Aorta (tissue), 5 donors: ENCODE measurements at places on chromosomes 4 and X.

DNA sequence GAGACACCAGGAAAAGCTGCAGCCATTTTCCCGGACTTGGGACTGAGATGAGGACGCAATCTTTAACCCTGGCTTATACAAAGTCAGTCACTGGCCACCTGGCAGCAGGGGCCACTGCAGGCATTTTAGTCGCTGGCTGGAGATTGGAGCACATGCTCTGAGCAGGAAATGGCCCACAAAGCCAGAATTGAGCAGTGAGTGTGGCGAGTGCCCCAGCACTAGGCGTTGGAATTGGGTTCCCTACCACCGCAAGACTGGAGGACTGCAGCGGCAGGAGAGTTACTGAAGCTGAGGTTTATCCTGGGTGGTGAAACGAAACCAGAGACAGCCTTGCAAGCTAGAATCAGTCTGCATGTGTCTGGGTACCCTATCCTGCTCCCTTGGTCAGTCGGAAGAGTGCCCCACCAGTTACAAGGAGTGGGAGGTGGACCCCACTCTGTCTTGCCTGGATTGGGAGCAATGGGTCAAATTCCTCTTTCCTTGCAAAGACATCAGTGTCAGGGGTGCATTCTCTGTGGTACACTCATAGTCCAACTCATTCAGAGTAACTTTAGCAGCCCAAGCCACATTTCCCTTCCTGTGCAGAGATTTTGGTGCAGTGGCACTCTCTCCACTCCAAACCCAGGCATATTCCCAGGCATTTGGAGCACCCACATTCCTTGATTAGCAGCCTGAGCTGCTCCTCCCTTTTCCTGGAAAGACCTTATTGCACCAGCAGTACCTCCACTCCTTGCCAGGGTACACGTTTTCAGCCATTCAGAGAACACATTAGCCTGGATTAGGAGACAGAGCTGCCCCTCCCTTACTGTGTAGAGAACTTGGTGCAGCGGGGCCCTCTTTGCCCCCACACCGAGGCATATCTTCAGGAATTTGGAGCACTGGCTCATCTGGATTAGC, 36.7 kb upstream of the PLK4 start:
- DNase-seq, result no peak

DNA sequence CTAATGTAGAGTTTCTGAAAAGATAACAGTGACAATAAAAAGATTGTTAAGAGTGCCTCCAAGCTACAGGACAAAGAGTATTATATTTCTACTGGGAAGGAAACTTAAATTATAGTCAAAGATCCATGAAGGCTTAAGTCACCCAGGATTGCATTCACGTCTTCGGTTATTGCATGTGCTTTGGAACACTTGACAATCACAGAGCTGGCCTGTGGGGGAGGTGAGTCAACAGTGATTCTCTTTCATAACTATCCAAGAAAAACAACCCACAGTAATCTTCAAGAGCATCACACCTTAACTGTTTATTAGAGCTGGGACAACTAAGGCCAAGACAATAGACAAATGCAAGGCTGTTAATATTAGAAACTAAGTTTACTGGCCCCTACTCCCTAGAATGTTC, 40.3 kb downstream of the PDGFC start:
- no peak for DNase-seq

- peak; percentile 69 for DNase-seq
These were observed at the start of gene UBL4A for GRCh38 chrX:154486396-154487207. TSS of gene UBL4A (minus strand) at chrX:154486615. CDS start at chrX:154486584, 31 bp downstream.

DNA sequence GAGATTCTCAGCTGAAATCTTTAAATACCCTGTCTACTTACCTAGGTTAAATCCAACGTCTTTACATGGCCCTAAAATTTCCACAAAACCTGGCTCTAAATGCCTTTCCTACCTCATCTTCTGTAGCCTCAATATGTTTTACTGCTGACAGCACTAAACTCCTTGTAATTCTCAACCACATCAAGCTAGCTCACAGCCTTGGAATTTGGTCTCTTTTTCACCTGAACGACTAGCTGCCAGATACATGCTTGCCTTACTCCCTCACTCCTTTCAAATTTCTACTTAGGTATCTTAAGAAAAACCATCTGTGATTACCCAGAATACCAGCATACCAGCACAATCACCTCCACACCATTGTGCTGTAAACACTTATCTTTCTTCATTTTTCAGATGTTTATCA, 635.6 kb upstream of the PCDH10 start:
- DNase-seq, result no peak

DNA sequence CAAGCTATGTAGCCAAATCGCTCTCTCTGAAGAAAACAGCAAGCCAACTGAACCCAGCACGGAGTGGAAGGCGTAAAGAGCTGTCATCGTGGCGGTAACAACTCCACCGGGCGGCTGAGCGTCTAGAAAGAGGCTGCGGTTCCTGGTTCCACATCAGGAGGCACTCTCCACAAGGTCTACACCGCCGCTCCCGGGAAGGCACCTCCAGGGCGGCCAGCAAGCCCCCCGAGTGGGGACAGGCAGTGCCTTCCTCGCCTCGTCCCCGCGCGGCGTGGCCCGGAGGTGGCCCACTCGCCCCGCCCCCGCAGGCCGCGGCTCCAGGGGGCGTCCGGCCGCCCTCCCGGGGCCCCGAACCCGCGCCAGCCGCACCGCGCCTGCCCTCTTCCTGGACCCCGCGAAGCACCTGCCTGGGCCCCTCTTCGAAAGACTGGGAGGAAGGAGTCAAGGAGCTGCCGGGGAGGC, 755 bp downstream of the KLHL8 start:
- peak; percentile 67 for DNase-seq

DNA sequence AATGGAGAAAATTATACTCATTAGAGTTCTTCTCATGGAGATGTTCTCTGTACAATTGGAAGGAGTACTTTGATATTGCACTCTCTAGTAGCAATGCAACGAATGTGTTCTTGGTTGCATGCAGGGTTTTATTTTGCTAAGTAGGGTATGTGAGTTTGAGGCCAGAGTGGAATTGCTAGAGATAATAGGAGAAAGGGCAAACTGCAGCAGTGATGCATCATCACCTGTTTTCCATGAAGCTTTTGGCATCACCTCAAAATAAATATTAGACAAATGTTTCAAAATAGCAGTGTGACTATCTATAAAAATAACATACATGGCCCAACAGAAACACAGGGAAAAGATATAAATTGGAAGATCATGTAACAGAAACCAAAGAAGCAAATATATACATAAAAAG, 93.3 kb downstream of the TIGD2 start:
- DNase-seq, result no peak

DNA sequence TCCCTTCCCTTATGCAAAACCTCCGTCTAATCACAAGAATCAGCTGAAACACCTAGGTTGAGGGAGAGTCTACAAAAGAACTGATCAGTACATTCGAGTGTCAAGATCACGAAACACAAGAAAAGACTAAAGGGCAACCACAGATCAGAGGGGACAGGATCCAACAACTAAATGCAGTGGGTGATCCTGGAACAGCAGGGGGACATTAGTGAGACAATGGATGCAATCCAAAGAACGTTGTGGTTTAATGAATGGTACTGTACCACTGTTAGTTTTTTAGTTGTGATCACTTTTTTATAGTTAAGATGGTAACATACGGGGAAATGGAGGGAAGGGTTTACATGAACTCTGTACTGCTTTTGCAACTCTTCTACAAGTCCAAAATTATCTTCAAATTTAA, 79.2 kb downstream of the RELL1 start:
- DNase-seq, result no peak

DNA sequence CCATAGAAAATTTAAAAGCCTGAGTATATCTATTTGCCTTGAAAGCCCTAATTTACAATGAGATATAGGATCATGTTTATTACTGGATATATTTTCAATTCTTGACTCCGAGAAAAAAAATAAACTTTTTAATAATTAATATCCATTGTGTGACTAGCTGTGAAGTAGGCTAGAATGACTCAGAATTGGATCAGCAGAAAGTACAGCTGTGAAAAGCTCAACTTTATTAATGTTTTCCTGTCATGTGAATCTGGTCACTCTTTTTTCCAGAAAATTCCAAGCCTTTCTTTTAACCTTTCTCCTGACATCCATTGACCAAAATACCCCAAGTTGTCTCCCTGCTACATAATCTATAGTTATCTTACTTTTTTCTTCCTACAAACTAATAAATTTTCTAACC, 171.8 kb upstream of the PACRGL start:
- no peak for DNase-seq

DNA sequence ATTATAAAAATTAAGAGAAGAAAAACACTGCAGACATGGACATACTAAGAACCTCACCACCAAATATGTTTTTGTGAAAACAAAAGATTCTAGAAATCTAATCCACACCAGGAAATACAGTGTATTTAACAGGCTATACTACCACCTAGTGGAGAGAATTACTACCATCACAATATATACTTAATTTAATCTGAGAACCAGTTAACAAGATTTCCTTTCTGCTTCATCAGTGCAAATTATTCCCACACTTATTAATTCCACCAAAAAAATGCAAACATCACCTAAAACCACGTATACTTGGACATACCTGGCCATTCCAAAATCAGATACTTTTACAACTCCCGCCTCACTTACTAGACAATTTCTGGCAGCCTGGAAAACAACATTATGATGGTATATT, 7.0 kb upstream of the TXK start:
- DNase-seq, result no peak

DNA sequence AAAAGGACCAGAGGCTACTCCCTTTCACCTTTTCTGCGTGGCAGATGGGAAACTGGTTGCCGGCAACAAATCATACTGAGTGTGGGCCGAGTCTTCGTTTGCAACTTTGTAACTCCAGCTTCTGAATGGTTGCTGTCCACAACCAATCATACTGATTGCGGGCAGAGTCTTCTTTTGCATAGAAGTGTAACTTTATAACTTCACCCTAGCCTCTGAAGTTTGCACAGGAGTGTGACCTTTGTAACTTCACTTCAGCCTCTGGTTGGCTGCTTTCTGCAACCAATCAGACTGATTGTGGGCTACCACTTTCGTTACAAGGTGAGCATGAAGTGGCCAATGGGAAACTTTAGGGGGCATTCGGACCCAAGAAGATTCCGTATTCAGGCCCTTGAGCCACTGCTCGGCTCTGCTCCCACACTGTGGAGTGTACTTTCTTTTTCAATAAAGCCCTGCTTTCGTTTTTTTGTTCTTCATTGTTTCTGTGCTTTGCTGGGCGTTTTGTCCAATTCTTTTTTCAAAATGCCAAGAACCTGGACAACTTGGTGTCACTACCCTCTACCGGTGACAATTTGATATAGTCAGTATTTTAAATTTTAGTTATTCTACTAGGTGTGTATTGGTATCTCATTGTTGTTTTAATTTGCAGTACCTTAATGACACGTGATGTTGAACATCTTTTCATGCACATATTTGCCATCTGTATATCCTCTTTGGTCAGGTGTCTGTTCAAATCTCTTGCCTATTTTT, 9.0 kb upstream of the PAGE5 start:
- no peak for DNase-seq

GRCh38 chr4:118765399-118765798, 70.5 kb downstream of the SEC24D start:
- DNase-seq, result no peak

DNA sequence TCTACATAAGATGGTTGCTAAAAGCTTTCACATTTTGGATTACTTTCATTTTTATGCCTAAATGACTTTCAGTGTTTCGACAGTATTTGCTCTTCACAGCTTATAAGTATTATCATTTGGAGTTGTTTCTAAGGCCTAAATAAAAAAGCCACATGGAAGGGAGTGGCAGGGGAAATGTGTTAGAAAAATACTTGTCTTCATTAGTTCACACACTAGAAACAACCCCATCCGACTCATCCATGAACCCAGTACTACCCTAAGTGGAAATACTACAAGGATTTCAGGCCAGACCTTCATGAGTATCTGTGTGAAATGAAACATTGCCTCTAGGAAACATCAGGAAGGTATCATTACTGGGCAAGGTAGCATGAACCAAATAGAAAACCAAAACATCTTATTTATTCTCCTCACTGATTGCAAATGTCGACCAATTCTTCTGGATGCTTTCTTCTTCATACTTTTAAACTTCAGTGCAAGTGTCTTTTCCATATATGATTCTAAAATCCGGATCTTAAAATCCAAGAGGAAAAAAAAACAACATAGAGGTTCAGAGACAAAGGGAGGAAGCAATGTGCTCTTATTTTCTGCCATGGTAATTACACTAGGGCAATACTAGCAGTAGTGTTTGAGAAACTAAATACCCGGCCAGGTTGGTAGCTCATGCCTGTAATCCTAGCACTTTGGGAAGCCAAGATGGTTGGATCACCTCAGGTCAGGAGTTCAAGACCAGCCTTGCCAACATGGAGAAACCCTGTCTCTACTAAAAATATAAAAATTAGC, 349.4 kb downstream of the ARHGAP24 start:
- DNase-seq, result no peak

DNA sequence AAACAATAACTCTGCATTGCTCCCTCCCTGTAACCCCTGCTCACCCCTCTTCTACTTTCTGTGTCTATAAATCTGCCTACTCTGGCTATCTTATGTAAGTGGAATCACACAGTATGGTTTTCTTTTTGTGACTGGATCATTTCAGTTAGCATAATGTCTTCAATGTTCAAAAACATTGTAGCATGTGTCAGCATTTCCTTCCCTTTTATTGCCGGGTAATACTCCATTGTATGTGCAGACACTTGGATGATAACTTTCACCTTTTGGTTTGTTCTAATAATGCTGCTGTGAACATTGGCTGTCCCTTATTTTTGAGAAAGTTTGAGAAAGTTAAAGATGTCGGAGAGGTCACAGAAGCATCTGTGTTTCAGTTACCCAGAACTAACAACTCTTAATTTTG, 60.6 kb upstream of the TLR2 start:
- no peak for DNase-seq

DNA sequence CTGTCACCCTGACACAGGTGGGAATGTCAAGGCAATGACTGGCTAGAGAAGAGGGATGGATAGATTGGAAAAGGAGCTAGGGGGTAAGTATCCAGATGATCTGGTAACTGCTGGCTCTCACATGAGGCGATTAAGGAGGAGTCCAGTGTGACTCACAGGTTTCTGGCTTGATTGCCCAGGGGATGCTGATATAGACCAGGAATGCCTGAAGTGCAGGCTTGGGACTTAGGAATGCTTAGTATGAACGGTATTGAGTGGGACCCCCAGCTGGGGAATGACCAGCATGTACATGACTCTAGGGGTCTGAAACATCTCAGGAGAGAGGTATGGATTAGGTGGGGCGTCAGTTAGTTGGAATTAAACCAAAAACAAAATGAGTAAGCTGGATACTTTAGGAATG, 65.8 kb upstream of the PRPS1 start:
- no peak for DNase-seq

DNA sequence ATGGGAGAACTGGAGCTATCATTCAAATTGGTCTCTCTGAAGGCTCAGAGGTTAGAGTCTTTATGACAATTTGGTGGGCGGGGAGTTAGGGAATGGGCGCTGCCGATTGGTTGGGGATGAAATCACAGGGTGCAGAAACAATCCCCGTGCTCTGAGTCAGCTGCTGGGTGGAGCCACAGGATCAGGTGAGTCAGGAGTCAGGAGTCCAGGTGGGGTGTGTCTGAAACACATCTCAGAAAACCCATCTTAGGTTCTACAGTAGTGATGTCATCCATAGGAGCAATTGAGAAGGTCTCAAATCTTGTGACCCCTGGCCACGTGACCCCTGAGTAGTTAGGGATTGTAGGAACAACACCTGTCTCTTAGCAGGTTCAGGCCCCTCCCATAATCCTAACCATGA, 41.6 kb upstream of the TLR3 start:
- no peak for DNase-seq

GRCh38 chr4:184168406-184169019, 49.2 kb downstream of the ENPP6 start:
- DNase-seq, result peak; percentile 92

- no peak for DNase-seq
These were observed 55.3 kb downstream of the TMPRSS11F start for GRCh38 chr4:68074397-68074796.

- DNase-seq, result no peak
These were observed 75.1 kb downstream of the TENM3 start for GRCh38 chr4:182318256-182318655.
